ENCODE measurements at places on chromosomes 6 and 20.

GRCh38 chr6:21771626-21772320, 178.2 kb downstream of the SOX4 start:
- no peak for DNase-seq

GRCh38 chr20:43843965-43844660, 70.5 kb upstream of the TOX2 start:
- DNase-seq, result no peak

- DNase-seq, result no peak
These were observed at the start of gene BNIP5 for GRCh38 chr6:36336779-36337241. BNIP5 (minus strand) TSS chr6:36336888; CDS start chr6:36330690, 6,198 bp downstream.

- no peak for DNase-seq
These were observed 106.3 kb upstream of the NXT1 start for GRCh38 chr20:23244156-23244915.

GRCh38 chr6:103675807-103676406, 1183.8 kb downstream of the HACE1 start:
- DNase-seq, result no peak

- no peak for DNase-seq
These were observed 123.0 kb upstream of the ENPP5 start for GRCh38 chr6:46293641-46294316.

GRCh38 chr6:105192707-105193465, 13.1 kb upstream of the POPDC3 start:
- no peak for DNase-seq

DNA sequence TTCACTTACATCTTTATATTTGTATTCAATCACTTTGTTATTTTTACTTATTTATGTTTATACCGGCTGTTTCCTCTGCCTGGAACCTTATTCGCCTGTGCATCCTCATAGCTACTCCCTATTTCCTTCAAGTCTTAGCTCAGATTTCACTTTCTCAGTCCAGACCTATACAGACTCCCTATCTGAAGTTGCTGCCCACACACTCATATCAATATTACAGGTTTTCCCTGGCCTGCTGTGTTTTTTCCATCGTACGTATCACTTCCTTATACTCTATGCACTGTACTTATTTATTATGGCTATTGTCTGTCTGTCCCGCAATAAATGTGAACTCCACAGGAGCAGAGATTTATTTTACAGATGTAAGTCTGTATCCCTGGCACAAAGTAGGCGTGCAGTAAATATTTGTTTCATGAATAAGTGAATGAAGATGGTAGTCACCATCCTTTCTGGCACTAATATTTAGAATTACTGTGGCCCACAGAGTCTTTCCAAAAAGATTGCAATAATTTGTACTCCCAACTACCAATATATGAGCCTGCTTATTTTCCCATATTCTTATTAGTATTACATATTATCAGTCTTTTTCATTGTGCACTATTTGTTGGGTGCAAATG, 64.9 kb downstream of the TNFAIP3 start:
- DNase-seq, result no peak

GRCh38 chr6:17336425-17336824, 55.3 kb downstream of the RBM24 start:
- no peak for DNase-seq

DNA sequence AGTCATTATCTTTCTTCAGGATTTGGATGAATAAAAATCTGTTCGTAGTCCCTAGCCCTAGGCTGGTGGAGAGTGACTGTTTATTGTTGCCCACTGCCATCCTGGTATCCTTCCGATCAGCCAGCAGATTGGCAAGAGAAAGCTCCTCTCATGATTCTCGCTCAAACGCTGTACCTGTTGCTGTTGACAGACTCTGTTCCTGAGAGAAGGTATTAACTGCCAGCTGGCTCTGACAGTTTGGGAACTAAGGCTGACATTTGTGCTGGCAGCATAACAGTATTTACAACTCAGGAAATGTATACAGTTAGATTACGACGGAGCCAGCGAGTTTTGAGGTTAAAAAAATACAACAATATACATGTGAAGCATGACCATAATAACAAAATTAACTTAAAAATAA, 674.5 kb downstream of the PRKN start:
- DNase-seq, result no peak

- no peak for DNase-seq
These were observed 34.9 kb downstream of the UBD start for GRCh38 chr6:29524444-29525310.

- DNase-seq, result no peak
These were observed 28.5 kb downstream of the SMOC2 start for GRCh38 chr6:168469521-168469920.
